HuH-7 (cell line): ENCODE measurements at places on chromosomes 5 and 9.

DNA sequence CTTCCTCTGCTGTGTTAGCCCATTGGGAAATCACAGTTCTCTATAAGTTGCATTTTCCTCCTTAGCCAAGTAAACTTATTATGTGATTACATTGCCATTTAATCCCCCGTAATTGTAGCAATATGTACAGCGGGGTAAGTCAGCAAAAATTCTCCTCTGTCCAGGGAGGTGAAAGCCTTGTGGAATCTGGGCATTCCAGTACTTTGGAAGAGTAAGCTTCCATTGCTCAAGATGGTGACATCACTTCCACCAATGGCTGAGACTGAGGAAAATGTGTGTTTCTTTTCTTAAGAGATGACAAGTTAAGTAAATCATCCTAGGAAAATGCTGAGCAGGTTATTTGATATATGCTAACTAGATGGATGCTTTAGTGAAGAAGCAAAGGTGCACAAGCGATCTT is 436.7 kb downstream of the CETN3 start:
- no peak for DNase-seq

DNA sequence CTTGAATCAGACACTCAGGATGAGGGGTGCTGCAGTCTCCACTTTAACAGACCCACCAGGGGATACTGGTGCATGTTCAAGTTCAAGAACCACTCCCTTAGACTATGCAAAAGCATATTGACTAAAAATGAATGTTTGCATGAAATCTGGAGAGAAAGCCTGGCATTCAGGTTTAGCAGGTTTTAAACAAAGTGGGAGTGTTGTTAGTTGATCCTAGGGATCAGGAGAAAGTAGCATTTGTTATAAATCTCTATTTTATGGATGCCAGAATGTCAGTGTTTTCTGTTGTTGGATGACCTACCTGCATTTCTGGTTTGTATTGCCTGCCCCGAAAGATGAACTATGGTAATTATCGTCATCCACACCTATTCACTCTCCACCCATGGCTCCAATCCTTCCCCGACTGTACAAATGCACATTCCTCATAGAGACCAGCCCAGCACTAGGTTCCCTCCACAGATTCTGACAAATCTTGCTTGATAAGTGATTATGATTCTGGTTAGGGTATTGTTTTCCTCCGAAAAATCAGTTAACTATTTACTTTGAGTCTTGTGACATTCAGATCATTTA is 17.2 kb downstream of the TMEM252 start:
- DNase-seq: no peak

DNA sequence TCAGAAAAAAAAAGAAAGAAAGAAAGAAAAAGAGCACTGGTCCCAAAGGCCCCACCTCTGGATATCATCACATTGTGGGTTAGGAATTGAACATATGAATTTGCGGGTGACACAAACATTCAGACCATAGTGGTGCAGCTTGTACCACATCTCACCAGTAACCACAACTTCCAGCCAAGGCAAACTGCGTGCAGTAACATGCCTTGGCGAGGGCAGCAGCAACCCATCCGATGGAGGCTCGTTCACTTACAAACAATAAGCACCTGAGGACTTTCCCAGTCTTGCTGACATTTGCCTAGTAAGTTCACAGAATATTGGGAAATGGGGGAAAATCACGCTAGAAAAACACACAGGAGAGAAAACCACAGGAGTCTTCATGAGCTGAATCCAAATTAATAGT is 508.1 kb downstream of the ZNF608 start:
- DNase-seq: no peak

DNA sequence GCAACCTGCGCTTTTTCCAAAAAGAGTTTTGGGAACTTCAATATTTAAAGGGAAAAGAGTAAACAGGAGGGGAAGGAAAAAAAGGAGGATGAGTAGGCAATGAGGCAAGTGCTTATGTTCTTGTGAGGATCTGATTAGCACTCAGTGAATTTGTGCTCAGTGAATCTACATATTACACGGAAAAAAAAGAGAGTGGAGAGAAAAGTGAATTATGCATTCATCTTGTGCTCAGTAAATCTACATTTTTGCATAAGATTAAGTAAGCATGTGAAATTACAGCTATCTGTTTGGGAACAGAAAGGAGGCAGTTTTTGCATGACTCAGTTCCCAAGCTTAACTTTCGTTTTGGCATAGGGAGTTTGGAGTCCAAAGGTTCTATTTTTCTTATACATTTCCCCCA is 170.1 kb downstream of the CDH10 start:
- DNase-seq: no peak

DNA sequence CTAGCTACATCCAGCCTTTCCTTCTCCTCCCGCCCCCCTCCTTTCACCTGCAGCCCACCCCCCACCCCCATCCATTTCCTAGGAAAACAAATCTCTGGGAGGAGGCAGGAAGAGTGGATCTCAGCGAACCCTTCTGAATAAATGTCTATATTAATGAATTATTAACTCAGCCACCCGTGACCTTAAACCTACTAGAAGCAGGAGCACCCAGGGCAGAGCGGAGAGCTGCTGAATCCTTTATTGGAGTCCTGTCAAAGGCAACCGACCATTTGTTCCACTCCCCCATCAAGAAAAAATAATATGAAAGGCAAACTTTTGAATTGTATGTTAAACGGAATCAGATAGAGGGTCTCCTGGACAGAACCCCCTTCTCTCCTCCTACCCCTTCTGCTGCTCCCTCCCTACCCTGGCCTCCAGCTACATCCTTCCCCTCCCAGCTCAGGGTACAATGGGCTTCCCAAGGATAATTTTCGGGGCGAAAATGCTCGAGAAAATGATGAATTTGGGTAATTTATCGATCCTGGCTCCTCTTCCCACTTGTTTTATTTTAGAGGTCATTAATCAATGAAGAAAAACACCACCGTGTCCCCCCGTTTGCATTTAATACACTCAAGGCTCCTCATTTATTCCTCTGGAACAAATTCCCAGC is 3.3 kb upstream of the PRDM6 start:
- peak; percentile 40 for DNase-seq

DNA sequence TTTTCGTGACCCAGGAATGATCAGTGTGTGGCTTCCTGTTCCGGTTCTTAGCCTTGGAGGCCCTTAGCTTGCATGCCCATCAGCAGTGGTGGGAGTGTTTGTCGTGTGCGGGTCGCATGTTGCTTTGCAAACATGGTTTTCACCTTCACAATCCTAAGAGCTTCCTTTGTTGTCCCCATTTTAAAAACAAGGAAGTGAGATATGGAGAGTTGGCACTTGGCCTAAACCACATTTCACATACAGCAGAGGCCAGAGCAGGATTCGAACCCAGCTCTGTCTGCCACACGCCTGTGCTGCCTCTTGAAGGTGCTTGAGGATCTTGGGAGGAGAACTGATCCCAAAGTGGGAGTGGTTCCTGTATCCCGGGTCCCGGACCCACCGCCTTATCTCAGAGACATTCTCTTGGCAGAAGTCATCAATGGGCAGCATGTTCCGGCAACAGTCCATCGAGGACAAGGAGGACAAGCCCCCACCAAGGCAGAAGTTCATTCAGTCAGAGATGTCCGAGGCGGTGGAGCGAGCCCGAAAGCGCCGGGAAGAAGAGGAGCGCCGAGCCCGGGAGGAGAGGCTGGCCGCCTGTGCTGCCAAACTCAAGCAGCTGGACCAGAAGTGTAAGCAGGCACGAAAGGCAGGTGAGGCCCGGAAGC is 38.2 kb upstream of the POMT1 start:
- DNase-seq: no peak

GRCh38 chr5:176538230-176538988 is 1.2 kb upstream of the RNF44 start:
- DNase-seq: no peak

DNA sequence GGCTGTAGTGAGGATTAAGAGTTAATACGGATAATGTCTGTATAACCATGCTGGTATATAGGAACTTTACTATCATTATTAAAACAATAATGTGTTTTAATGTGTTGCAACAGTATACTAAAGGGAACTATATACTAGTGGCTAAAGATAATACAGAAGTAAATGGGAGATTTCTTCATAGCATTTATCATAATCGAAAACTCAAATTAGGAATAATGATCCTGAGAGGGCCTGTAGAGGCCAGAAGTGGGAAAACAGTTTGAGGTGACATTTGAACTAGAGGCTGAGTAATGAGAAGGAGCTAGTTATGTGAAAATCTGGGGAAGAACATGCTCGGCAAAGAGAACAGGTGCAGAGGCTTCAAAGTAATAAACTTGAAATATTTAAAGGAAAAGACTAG is 2.9 kb downstream of the TCERG1 start:
- no peak for DNase-seq

DNA sequence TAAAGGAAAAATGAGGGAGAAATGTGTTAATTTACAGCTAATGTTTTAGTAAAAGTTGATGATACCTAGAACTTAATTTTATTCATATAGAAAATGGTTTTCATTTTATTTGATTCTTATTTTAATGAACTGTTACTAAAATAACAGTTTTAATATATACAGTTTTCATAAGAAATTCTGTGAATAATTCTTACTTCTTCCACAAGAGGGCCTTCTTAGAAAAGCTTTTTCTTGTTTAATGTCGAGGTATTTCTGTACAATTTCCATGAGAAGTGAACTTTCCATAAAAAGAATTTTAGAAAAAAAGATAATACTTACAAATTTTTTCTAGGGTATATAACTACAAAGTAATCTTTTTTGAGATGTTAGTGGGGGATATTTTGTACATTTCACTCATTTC is 73.9 kb downstream of the KLF9 start:
- no peak for DNase-seq

DNA sequence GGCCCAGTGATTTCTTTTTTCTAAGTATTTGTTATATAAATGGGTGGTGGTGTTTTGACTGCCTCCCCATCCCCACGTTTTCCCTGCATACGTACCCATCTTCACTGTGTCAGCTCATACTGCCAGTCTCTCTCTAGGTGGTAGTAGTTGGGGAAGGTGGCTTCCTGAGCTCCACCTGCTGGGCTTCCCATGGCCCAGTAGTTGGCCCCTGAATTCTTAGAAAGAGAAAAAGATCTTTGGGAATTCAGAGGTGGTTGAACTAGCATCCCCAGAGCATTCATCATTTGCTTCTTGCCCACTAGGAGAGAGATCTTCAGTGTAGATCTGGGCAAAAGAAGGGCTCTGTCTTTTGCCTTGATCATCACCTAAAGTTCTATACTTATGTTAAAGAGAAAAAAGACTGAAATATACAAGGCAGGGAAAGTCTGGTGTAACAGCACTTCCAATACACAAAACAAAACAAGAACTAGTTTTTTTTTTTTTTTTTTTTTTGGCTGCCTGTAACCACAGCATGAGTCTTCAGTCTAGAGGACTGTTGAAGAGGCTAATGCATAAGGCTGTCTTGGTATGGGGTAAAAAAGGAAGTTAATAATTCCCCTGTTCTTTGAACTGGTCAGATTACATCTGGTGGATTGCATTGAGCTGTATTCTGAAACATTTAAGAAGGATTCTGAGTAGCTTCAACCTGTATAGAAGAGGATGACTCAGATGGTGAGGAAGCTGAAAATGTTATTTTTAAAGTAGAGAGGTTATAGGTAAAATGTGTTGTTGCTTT is 128.7 kb downstream of the ATG10 start:
- no peak for DNase-seq

DNA sequence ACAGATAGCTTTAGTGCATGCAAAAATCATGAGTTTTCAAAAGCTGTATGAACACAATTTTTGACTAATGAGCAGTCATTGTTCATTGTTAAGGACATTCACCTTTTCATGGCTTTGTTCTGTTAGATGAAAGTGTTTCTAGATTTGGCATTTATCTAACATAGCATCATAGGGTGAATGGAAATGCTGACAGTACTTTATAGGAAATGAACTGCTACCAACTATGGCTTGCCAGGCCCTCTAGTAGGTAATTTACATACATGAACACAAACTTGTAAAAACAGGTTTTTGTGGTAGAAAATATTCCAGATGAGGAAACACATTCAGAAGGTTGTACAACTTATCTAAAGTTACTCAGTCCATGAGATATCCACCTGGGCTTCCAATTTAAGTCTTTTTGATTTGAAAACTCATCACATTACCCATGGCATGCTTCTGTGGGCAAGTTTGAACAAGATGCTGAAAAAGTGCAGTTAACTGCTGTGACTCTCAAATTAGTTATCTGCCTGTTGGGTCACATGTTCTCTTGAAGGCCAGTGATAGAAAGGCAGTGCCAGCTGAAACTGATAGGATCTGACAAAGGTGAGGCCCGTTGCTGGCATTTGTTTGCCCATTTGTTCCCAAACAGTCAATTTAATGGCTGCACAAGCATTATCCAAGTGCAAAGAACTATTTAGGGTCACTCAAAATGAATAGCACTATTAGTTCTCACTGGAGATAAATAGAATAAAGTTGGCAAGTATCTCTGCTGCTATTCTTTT is 399.1 kb downstream of the MAN2A1 start:
- DNase-seq: no peak

- DNase-seq: no peak
Measured at GRCh38 chr5:57532513-57533497, 50.2 kb upstream of the ACTBL2 start.

DNA sequence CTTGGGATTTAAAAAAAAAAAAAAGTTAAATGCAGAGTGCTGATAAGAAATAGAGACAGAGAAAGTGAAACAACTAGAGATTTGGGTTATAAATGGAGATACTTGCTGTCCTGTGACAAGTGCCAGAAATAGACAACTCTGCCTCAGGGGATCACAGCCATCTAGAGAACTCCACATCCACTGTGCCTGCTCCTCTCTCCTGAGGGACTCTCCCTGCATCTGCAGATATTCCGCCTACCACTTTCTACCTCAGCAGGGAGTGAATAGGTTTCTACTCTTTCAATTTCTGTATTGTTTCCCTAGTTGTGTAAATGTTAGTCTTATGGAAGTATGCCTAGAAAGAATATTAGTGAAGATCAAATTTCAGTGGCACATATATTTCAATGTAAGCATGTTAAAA is 307.2 kb downstream of the HTR1A start:
- DNase-seq: no peak

- DNase-seq: no peak
Measured at GRCh38 chr9:134276453-134277245, 49.6 kb upstream of the RXRA start.

GRCh38 chr5:176353533-176353932 is 8.0 kb downstream of the KIAA1191 start:
- DNase-seq: no peak

DNA sequence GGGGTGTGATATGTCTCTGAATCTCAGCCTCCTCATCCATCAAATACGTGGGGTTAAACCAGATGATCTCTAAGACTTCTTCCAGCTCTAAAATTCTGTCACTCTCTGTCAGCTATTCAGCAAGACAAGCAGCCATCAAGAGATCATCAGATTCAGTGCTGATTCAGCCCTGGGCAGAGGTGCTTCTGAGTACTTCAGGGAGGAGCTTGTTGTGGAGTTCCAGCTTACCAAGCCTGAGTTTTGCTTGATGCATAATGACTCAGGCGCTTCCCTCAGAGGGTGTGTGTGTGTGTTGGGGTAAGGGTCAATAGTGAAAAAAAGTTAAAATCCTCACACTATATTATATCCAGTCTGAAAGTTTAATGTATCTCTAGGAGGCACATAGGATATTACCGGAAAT is 29.6 kb upstream of the TAF1L start:
- DNase-seq: no peak

DNA sequence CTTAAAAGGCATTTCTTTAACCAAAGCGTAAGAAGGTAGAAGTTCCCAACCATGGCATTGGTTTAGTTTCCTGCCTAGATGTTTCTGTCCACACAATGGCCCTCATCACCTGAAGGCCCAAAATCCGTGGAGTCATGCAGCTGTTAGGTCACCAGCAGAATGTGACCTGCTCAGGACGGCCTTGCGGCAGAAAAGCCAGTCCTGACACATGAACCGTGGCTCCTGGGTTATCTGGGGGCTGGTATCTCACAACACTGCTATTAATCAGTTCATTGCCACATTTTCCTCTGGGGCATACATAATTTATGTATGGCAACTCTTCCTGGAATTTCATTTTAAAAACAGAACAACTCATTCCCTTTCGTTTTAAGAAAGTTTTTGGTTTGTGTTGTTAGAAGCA is 278.4 kb downstream of the ATPSCKMT start:
- DNase-seq: no peak
